ENCODE measurements at places on chromosomes 1 and 21. TPM values are rescaled to one million over a fixed set of nuclear protein-coding genes. Genes with fewer than 3 reads are reported as not detected.

DNA sequence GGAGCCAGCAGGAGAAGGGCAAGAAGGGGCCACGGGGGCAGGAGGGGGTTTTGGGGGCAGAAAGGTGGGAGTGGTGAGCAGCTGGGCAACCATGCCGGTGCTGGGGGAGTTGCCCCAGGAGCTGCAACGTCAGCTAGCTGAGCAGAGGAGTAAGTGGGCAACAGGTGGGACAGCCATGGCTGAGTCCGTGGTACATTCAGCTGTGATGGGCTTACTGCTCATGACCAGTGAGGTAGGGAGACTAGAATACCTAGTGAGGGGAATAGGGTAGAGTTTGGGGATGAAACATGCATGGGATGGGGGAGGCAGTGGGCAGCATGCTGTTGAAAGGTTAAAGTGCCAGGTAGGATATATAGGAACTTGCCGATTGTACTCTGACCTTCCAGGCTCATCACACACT lies 2.4 kb downstream of the USP21 start:
- H3K4me3 ChIP-seq = peak overlapping the region; percentile 11
- no peak for DNase-seq
- H3K36me3 ChIP-seq = peaks cover 71% of the 10 kb centered on the region
- H3K4me1 ChIP-seq = peaks cover 43% of the 10 kb centered on the region

GRCh38 chr1:195909061-195909460 lies 699.2 kb downstream of the KCNT2 start:
- H3K27ac ChIP-seq = no peak overlapping the region
- H3K4me1 ChIP-seq = no peaks in the 10 kb centered on the region
- H3K27me3 ChIP-seq = no peaks in the 10 kb centered on the region

Gene C1orf87
- total RNA-seq = not detected

GRCh38 chr1:210294999-210295745 lies 33.5 kb upstream of the HHAT start:
- no peaks in the 10 kb centered on the region for H3K4me1 ChIP-seq
- H3K27me3 ChIP-seq = peaks cover 45% of the 10 kb centered on the region
- no peak overlapping the region for H3K4me3 ChIP-seq
- no peak overlapping the region for H3K27ac ChIP-seq

DNA sequence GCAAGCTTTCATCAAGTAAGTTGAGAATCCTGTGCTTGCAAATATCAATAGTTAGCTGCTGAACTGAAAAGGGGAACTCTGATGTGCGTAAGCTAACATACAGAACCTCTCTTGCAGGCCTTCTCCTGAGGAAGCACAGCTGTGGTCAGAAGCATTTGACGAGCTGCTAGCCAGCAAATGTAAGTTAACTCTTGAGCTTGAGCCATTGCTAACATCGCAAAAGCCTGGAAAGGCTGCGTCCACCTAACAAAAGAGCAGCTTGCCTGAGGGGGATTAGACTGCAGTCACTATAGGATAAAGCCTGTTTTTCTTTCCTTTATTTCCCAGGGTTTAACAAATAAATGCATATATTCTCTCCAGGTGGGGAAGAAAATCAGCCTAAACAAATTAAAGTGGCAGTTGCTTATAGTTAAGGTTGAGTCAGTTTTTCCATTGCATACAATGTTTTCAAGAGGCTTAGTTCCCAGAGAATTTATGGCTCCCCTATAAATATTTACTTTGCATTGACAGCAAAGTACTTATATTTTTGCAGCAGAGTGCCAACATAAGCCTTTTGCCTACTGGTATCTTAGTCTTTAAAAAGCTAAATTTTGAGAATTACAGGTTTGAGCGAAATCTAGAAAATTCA lies 1.5 kb downstream of the RGS2 start:
- peaks cover 7% of the 10 kb centered on the region for H3K27me3 ChIP-seq
- H3K4me1 ChIP-seq = peaks cover 38% of the 10 kb centered on the region
- DNase-seq = no peak
- peaks cover 18% of the 10 kb centered on the region for H3K36me3 ChIP-seq
- H3K27ac ChIP-seq = no peak overlapping the region

- H3K4me1 ChIP-seq = no peaks in the 10 kb centered on the region
- H3K27me3 ChIP-seq = no peaks in the 10 kb centered on the region
- DNase-seq = no peak
- no peak overlapping the region for H3K27ac ChIP-seq
Observed at GRCh38 chr1:228359613-228360532, 46.8 kb downstream of the TRIM11 start.

- no peaks in the 10 kb centered on the region for H3K27me3 ChIP-seq
- no peak overlapping the region for H3K4me3 ChIP-seq
- no peak overlapping the region for H3K27ac ChIP-seq
- no peak for DNase-seq
- no peaks in the 10 kb centered on the region for H3K36me3 ChIP-seq
Observed at GRCh38 chr1:177948336-177948972, 21.4 kb downstream of the SEC16B start.

GRCh38 chr1:246617768-246618167 lies 51.5 kb downstream of the CNST start:
- H3K36me3 ChIP-seq = peaks cover 21% of the 10 kb centered on the region
- no peak for DNase-seq

- H3K27me3 ChIP-seq = peaks cover 12% of the 10 kb centered on the region
- peaks cover 6% of the 10 kb centered on the region for H3K4me1 ChIP-seq
- DNase-seq = peak; percentile 3
- no peak overlapping the region for H3K27ac ChIP-seq
Observed at GRCh38 chr1:116164604-116165368, 53.6 kb downstream of the MAB21L3 start.

Gene PLA2G2E
- not detected for total RNA-seq

Gene KRTAP12-2
- not detected for total RNA-seq

DNA sequence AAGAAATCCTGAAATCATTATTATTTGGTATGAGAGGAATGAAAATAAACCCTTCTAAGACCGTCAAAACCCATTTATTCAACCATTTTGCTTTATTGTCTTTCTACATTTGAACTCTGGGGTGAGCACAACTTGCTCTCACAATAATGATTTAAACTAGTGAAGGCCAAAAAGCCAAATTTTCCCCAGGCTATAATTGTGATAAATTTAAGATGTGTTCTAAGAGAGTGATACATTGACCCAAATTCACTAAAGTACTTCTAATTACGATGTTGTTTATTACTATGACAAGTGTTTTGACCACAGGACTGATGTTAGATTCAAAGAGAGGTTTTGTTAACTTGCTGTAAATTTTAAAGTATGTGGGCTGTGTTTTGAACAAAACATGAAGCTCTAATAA lies 670.9 kb upstream of the NR5A2 start:
- no peak overlapping the region for H3K27ac ChIP-seq
- H3K36me3 ChIP-seq = no peaks in the 10 kb centered on the region
- no peak for DNase-seq
- no peak overlapping the region for H3K4me3 ChIP-seq

Gene KCNH1
- not detected for total RNA-seq

DNA sequence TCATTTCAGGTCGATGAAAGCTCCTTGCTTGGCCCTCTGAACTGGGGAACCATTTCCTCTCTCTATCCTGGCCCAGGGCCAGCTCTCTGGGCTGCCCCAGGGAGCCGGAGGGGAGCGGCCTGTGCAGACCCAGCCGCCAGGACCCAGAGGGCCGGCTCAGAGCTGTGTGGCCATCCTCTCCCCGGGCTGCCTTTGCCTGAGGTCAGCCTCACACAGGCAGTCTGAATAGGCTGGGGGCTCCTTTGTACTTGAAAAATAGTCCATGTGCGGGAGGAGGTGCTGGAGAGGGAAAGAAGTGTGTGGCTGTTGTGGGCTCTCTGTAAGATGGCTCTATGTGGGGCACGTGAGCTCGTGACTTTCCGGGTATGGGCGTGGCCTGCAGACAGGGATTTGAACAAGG lies 275.1 kb upstream of the VAMP3 start:
- H3K36me3 ChIP-seq = no peaks in the 10 kb centered on the region
- H3K27ac ChIP-seq = no peak overlapping the region
- no peak overlapping the region for H3K4me3 ChIP-seq
- H3K4me1 ChIP-seq = no peaks in the 10 kb centered on the region
- no peaks in the 10 kb centered on the region for H3K27me3 ChIP-seq

DNA sequence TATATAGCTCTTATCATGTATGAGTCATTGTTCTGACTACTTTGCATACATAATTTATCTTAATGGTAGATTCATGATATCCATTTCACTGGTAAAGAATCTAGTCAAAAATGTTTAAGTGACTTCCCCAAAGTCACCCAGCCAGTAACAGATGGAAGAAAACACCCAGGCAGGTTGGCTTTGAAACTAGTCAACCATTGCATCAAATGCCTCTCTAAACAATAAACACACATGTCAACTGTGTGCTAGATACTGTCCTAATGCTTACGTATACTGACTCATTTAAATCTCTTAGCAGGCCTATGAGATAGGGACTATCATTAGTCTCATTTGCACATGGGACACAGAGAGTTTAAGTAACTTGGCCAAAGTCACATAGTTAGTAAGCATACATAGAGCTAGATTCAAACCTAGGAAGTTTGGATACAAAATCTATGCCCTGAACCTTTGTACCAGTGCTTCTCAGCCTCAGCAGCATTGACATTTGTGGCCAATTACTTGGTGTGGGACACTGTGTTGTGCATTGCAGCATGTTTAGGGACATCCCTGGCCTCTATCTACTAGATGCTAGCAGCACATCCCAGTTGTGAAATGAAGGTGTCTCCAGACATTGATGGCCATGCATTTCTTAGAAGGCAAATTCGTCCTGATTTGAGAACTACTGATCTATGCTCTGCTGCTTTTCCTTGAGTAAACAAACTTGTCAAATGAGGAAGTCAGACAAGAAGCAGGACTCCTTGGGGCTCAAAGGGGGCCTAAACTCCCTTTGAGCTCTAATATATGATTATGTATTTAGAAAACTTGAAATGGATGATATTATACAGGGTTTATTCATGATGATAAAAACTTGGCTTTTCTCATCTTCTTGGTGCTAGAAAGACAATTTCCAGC lies 316.3 kb downstream of the KCNH1 start:
- H3K4me1 ChIP-seq = no peaks in the 10 kb centered on the region
- H3K36me3 ChIP-seq = no peaks in the 10 kb centered on the region
- H3K4me3 ChIP-seq = no peak overlapping the region
- no peak for DNase-seq
- H3K27ac ChIP-seq = no peak overlapping the region

DNA sequence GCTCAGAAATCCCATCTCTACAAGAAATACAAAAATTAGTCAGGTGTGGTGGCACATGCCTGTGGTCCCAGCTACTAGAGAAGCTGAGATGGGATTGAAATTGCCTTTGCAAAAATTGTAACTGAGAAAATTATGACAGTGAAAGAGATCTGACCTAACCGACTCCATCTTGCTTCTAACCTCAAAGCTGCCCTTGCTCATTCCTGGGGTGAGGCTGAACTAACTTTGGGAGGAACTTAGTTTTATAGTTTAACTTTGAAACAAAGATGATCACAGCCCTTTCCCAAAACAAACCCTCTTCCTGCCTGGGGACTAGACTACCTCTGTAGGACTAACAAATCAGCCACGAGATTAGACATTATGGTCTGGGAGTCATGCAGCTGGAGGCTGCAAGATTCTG lies 33.8 kb upstream of the ERO1B start:
- no peak for DNase-seq
- H3K36me3 ChIP-seq = no peaks in the 10 kb centered on the region
- no peak overlapping the region for H3K4me3 ChIP-seq
- no peaks in the 10 kb centered on the region for H3K4me1 ChIP-seq
- peaks cover 3% of the 10 kb centered on the region for H3K27me3 ChIP-seq

DNA sequence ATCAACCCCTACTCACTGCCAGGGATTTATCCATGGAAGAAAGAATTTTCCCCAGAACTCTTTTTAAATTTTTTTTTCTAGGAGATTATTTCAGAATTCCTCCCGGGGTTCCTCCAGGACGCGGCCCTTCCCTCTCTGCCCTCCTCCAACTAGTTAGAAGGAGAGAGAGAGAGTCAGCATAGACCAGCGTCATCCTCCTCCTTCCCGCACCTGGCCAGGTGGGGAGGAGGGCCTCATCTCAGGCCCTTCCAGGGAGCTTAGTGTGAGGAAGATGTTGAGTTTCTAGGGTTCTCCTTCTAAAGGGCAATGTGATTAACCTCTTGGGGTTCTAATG lies 63.6 kb downstream of the CDK18 start:
- H3K36me3 ChIP-seq = no peaks in the 10 kb centered on the region
- H3K27ac ChIP-seq = no peak overlapping the region
- no peak overlapping the region for H3K4me3 ChIP-seq

GRCh38 chr1:37078866-37079265 lies 44.6 kb upstream of the GRIK3 start:
- no peak for DNase-seq
- H3K36me3 ChIP-seq = no peaks in the 10 kb centered on the region
- H3K4me1 ChIP-seq = no peaks in the 10 kb centered on the region
- H3K27me3 ChIP-seq = no peaks in the 10 kb centered on the region
- H3K27ac ChIP-seq = no peak overlapping the region

DNA sequence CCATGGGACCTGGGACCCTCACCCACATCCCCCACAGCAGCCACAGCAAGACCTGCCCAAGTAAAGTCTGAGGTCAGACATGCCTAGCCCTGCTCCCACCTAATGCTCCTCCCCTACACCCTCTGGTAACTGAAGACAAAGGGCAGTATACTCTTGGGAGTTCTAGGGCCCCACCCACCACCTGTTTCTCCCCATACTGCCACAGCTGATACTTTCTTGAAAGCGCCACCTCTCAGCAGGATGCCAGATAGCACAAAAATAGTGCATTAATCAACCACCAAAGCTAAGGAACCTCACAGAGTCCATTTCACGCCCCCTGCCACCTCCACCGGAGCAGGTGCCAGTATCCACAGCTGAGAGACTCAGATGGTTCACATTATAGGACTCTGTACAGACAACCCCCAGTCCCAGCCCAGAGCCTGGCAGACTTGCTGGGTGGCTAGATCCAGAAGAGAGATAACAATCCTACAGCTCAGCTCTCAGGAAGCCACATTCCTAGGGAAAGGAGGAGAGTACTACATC lies 238.1 kb downstream of the LRRC40 start:
- no peak overlapping the region for H3K4me3 ChIP-seq
- no peaks in the 10 kb centered on the region for H3K36me3 ChIP-seq
- no peak for DNase-seq
- no peak overlapping the region for H3K27ac ChIP-seq
